Peyer's patch (tissue), 4 donors: ENCODE measurements at places on chromosomes 4 and X.

DNA sequence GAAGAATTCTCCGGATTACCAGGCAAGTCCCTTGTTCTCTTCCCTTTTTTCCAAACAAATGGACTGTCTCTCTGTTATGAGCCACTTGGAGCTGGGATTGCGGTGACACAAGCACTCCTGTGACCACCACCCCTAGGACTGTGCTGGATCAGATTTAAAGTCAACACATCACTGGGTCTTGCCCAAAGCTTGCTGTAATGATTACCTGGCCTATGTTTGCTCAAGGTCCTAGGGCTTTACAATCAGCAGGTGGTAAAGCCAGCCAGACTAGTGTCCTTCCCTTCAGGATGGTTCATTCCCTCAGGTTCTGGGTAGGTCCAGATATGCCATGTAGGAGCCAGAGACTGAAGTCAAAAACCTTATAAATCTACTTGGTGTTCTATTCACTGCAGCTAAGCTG is 144.7 kb downstream of the COX18 start:
- DNase-seq = no peak

DNA sequence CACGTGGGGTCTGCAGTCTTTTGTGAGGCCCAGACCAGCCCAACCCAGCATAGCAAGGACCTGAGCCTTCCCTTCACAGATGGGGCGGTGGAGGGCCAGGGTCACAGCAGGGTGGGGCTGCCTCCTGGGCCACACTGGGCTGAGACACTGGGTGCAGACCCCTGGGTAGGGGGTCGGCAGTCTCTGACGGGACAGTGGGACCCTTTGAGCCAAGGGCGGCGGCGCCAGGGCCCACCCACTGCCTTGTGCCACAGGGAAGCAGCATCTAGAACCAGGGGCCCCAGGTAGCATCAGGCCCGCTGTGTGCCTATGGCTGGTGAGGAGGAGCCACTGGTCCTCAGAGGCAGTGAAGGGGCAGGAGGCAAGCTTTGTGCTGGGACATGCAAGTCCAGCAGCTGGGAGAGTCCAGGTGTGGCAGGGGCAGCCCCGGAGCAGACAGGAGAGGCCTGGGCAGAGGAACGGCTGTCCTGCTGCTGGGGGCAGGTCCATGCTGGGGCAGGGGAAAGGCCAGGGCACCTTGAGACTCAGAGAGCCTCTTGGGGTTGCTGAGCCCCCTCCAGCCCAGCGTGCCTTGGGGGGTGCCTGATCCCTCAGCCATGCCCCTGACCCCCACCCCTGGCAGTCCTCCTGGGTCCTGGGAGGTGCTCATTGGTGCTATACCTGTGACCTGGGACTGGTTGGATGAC is 131.3 kb upstream of the NKX1-1 start:
- no peak for DNase-seq

- no peak for DNase-seq
Measured at GRCh38 chr4:8221476-8221875, 22.4 kb downstream of the SH3TC1 start.

GRCh38 chrX:40778861-40779575 is 43.7 kb upstream of the MED14 start:
- DNase-seq = no peak

GRCh38 chrX:46628460-46629371 is 55.2 kb downstream of the CHST7 start:
- no peak for DNase-seq

- DNase-seq = no peak
Measured at GRCh38 chr4:85369703-85370380, 105.1 kb upstream of the ARHGAP24 start.

- DNase-seq = no peak
Measured at GRCh38 chr4:126955292-126956183, 677.2 kb upstream of the INTU start.

GRCh38 chr4:97548943-97549583 is 594.2 kb downstream of the STPG2 start:
- DNase-seq = no peak

DNA sequence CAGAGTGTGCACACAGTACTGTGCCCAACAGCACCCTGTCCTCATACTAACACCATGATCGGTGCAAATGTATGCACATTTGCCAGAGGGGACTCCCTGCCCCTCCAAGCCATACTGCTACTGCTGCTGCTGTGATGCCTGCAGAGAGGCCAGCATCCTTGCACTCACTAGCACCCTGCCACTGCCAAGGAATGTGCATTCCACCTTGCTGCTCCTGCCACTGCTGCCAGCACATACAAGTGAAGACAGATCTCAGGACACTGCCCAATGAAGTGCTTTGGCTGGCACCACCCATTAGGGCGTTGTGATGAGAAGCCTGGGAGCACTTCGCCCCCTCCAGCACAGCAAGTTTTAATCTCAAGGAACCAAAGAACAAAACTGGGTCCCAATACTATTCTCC is 146.3 kb upstream of the DMD start:
- no peak for DNase-seq

DNA sequence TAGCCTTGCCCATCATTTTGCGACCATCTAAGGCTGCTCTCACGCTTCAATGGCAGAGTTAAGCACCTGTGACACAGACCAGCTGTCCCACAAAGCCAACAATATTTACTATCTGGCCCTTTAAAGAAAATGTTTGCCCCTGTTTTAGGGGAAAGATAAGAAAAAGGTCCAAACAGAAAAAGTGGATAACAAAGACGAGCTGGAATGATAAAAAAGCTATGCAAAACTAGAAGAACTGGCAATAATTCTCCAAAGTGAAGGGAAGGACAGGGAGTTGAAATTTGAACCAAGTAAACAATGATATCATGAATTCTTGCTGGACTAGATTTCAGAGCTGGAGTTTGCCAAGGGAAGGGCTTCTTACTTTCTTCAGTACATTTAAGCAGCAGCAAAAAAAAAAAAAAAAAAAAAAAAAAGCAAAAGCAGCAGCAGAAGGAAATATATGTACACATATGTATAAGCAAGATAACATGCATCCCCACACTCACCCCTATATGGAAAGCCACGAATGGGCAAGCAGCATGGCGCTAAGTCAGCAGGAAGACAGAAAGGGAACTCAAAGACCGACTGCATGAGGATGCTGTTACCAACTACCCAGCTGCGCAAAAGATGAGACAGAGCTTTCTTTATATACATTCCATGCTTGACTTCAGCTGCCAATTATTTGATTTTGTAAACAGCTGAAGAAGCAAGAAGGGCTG is 12.5 kb downstream of the TRAPPC2 start:
- no peak for DNase-seq

DNA sequence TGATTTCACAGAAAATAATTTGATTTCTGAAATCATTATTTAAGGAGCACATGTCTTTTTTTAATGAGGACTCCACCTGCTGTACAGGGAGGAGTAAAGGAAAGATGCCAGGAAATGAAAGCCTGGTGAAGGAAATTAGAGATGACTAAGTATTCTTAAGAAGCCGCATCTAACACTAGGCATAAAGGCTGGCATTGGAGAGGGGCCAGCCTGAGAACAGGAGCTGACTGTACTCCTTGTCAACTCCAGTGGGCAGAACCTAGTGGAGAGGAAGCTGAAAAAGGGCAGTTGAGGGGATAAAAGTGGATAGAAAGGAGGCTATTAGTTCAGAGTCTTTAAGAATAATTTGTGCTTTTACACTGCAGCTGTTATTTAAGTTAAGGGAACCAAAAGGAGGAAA is 393.0 kb downstream of the PPP1R2C start:
- DNase-seq = no peak

- DNase-seq = no peak
Measured at GRCh38 chr4:75285837-75286236, 228.4 kb downstream of the RCHY1 start.
